CD4-positive, CD25-positive, alpha-beta regulatory T cell (primary cell): ENCODE measurements at places on chromosomes 11 and 22. TPM values are rescaled to one million over a fixed set of nuclear protein-coding genes. Genes with fewer than 3 reads are reported as not detected.

GRCh38 chr22:22836635-22837034 lies 51.0 kb upstream of the IGLL5 start:
- DNase-seq: no peak
- no peak overlapping the region for H3K4me3 ChIP-seq
- H3K4me1 ChIP-seq: peaks cover 11% of the 10 kb centered on the region
- no peaks in the 10 kb centered on the region for H3K27me3 ChIP-seq

- DNase-seq: no peak
- H3K27me3 ChIP-seq: no peaks in the 10 kb centered on the region
- no peak within 1 kb of the TSS for H3K27ac ChIP-seq
- H3K4me3 ChIP-seq: no peak within 1 kb of the TSS
- no peaks in the 10 kb centered on the region for H3K4me1 ChIP-seq
These were observed at the start of gene MUC2 for GRCh38 chr11:1074244-1075221. Gene MUC2 (plus strand): TSS chr11:1074874.

The DTX4 gene
- polyA plus RNA-seq: not detected

- H3K4me3 ChIP-seq: no peak overlapping the region
- H3K27me3 ChIP-seq: no peaks in the 10 kb centered on the region
- peaks cover 3% of the 10 kb centered on the region for H3K36me3 ChIP-seq
- no peak for DNase-seq
- H3K27ac ChIP-seq: no peak overlapping the region
- H3K4me1 ChIP-seq: peaks cover 14% of the 10 kb centered on the region
These were observed 27.9 kb downstream of the ARRB1 start for GRCh38 chr11:75323609-75324008.

The SLC22A25 gene
- not detected for polyA plus RNA-seq

The CDC45 gene
- 3.4 TPM for polyA plus RNA-seq

The OR51T1 gene
- not detected for polyA plus RNA-seq

DNA sequence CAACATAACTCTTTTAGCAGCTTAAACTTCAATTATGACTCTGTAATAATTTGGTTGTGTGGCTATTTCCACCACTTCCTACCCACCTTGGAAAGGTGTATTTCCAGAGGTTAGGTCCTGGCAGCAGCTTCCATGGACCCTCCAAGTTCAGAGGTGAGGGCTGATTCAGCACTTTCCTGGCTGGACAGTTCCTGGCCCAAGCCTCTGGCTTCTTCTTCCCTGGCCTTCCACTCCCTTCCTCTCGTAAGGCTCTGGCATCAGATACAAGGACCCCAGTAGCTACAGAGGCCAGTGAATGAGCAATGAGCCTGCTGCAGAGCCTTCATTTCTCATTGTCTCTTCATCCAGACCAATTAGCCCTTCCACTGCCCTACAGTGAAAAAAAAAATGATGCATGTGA lies 98.1 kb upstream of the KIRREL3 start:
- no peaks in the 10 kb centered on the region for H3K4me1 ChIP-seq
- no peak overlapping the region for H3K27ac ChIP-seq
- no peaks in the 10 kb centered on the region for H3K36me3 ChIP-seq
- no peaks in the 10 kb centered on the region for H3K27me3 ChIP-seq
- DNase-seq: no peak

DNA sequence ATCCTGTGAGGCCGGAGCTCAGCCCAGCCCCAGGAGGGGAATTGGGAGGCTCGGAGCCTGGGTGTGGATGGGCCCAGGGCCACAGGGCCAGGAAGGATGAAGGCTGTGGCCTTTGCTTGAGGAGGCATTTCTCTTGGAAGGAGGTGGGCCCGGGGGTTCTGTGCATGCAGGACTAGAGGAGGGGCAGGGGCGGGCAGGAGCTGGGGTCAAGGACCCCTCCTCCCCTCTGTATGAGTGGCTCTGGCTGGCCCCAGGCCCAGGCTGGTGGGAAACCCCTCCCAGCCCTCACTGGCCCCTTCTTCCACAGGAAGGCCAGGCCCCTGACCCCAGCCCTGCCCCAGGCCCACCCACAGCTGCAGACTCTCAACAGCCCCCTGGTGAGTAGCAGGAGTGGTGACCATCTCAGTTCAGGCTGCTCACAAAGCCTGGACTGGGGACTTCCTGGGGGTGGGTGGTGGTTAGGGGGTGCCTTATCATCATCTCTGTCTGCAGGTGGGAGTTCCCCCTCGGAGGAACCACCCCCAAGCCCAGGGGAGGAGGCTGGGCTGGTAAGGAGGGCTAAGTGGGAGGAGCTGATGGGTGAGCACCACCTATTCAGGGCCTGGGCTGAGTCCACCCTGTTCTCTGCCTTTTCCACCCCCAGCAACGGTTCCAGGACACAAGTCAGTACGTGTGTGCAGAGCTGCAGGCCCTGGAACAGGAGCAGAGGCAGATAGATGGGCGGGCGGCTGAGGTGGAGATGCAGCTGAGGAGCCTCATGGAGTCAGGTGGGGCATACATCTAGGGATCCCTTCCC lies 6.0 kb downstream of the KCNK7 start:
- peaks cover 19% of the 10 kb centered on the region for H3K4me1 ChIP-seq
- H3K4me3 ChIP-seq: no peak overlapping the region
- no peaks in the 10 kb centered on the region for H3K27me3 ChIP-seq
